Inflammatory macrophage treated with lipopolysaccharide for 4 hours (primary cell): ENCODE measurements at places on chromosomes 2 and 18.

DNA sequence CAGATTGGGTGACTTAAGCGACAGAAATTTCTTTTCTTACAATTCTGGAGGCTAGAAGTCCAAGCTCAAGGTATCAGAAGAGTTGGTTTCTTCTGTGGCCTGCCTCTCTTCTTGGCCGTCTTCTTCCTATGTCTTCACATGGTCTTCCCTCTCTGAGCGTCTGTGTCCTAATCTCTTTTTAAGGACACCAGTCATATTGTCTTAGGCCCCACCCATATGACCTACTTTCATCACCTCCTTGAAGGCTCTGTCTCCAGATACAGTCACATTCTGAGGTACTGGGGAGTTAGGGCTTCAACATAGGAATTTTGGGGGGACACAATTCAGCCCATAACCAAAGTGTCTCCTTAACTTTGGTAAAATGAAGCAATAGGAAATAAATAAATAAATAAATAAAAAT lies 110.9 kb upstream of the EPC2 start:
- peak; percentile 29 for DNase-seq

DNA sequence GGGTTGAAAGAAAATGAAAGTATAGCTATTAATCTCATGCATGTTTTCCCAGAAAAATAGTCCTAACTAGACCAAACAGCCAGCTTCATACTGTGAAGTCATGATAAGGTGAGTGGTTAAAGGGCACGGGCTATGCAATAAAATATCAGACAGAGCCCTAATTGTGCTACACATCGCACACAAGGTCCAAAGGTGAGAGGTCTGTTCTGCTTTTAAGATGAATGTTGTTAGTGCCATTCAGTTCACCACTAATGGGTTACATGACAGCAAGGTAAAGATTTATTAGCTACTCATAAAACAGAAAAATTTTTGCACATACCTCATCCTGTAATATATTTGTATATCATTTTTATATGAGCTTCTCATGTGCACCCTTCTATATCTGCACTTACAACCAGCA lies 105.0 kb upstream of the STK17B start:
- DNase-seq: no peak

- DNase-seq: peak; percentile 96
Observed at GRCh38 chr18:55321265-55322177, 266.5 kb downstream of the TCF4 start.

- peak; percentile 11 for DNase-seq
Observed at GRCh38 chr18:67783196-67783946, 266.9 kb upstream of the DSEL start.

DNA sequence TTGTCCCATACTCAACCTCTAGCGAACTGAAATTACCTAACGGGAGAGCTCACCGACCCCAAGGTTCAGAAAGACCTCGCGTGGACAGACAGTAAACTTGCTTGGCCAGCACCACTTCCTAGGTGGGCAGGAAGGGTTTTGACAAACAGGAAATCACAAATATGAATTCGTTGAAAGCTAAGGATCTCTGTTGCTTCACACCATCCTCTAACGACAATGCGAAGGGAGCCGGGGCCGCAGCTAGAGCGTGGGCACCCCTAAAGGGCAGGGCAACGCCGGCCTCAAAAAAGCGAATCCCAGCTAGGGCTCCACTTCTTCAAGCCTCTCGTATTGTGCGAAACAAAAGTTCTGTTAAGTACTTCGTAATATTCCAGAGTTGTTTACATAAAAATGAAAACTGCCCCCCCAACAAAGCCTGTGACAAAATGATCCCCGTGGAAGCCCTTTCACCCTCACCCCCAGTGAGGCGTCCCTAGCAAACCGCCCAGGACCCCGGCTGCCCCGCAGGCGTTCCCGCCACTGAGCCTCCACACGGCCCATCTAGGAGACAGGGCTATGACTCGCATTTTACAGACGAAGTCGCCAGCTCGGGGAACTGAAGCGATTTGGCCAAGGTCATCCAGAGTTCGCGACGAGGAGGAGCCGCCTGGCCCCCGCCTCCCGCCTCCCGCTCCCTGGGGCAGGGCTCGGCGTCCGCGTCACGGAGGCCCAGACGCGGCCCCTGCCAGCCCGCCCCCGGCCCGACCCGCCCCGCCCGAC lies 548 bp downstream of the KANSL3 start:
- DNase-seq: peak; percentile 96

DNA sequence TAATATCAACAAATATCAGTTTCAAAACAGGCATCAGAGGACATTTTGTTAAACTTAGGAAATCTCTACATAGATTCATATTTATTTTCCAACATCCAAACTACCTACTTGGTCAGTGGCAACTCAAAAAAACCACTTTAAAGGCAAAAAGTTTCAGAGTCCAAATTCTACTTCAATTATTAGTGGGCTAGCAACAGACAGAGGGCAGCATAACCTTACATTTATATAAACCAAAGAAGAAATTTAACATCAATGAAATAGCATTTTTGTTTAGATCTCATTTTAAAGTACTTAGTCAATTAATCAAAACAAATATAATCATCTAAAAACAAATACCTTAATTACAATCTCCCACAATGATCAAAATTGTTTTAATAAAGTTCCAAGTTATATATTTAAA lies 33.3 kb downstream of the RTTN start:
- no peak for DNase-seq

- DNase-seq: no peak
Observed at GRCh38 chr2:172833898-172834297, 98.3 kb downstream of the RAPGEF4 start.

DNA sequence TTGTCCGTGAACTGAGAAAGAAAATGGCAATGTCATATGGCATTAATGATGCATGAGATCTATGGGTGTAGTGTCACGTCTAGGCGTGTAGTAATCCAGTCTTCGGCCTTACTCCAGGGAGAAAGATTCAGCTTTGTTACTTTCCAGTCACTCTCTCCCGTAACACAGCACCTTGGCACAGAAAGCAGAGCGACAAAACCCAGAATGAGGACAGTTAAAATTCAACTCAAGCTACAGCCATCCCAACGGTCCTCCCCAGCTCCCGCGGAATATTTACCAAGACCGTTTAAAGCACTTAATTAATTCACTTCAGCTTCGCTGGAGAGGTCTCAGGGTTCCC lies 797 bp upstream of the CRIM1 start:
- DNase-seq: no peak

DNA sequence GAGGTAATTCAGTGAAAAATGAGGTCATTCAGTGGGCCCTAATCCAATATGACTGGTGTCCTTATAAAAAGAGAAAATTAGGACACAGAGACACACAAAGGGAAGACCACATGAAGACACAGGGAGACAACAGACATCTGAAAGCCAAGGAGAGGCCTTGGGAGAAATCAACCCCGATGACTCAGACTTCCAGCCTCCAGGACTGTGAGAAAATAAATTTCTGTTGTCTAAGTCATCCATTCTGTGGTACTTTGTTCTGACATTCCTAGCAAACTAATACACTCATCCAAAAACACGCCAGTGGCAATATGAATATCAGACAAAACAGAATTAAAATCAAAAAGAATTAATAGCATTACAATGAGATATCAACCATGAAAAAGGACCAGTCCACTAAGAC lies 303.7 kb downstream of the SS18 start:
- no peak for DNase-seq

DNA sequence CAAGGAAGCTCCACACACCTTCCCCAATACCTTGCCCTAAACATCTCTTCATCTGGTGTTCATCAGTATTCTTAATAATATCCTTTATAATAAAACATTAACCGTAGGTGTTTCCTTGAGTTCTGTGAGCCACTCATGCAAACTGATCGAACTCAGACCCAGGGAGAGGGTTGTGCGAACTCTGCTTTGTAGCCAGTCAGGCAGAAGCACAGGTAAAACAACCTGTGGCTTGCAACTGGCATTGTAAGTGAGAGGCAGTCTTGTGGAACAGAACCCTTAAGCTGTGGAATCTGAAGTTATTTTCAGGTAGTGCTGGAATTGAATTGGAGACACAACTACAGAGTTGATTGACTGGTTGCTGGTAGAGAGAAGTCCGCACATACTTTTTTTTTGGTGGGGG lies 4.7 kb downstream of the BUB1 start:
- DNase-seq: no peak

DNA sequence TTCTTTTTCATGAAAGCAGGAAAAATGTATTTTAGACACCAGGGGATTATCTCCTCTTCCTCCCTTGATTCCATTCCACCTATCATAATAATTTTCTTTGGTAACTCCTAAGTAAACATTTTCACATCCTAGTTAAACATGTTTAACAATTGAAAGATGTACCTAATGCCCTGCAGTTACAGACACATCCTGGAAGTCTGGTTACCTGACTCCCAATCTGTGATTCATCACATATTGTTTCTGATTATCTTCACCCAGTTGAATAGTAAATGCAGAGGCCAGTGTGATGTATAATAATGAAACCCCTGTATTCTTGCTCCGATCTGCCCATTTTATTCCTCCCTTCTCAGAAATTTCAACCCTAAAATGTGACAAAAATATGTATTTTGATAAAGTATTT lies 1237.6 kb upstream of the LRRTM1 start:
- DNase-seq: no peak

GRCh38 chr18:27483276-27483675 lies 298.2 kb upstream of the CHST9 start:
- DNase-seq: no peak

- DNase-seq: no peak
Observed at GRCh38 chr18:65768120-65768778, 17.4 kb downstream of the CDH7 start.

- no peak for DNase-seq
Observed at GRCh38 chr18:79585395-79586370, 93.9 kb upstream of the CTDP1 start.

GRCh38 chr2:58928973-58929372 lies 687.8 kb upstream of the FANCL start:
- DNase-seq: no peak

DNA sequence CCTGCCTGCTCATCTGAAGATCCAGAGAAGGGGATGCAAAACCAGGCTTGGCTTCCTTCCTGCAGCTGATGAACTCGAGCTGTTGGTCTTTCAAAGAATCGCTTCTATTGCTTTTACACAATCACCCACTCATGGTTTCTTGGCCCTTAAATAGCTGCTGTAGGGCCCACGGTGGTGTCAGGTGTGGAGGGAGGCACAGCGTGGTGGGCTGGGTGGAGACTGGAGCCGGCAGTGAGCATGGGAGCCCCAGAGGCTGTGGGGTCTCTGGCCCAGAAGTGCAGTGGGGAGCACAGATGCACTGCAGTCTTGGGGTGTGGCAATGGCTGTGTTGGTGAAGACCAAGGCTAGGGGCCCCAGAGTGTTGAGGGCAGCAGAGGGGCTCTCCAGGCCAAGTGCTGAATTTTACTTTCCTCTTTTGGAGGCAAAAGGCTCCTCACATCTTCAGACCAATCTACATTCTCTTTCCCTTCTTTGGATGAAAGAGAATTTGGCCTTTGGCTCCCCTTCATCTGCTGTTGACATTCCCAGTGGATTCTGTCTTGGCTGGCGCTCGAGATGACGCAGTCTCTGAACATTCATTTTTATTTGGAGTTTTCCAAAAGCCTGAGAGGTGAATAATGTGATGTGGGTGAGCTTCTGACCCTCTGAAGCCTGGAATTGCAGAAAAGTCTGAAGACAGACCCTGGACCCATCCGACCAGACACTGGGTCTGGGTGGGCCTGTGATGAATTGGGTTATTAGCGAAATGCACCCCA lies 70.1 kb upstream of the ASB18 start:
- DNase-seq: no peak

GRCh38 chr2:238771639-238772038 lies 76.2 kb upstream of the TWIST2 start:
- no peak for DNase-seq
